NCI-H82 (cell line): ENCODE measurements at places on chromosomes 16 and 17.

DNA sequence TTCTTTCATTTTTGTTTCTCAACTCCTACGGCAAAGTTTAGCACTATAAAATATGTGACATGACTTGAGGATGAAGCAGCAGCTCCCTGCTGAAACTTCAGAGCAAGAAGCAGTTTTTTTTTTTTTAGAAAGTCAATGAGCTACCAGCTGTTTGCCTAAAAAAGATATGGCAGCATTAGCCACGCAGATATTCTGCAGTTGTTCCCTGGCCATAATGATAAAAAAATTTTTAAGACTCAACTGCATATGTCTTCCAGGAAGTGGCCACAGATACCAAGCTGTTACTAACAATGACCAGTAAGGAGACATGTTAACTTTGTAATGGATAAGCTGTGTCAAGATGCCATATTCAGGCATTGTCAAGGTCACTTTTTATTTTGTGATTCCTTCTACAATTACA, 319.6 kb upstream of the CDH11 start:
- no peak for DNase-seq

GRCh38 chr16:78292844-78293380, 193.5 kb downstream of the WWOX start:
- DNase-seq: peak; percentile 84

GRCh38 chr17:77765292-77765691, 193.2 kb upstream of the TNRC6C start:
- no peak for DNase-seq

DNA sequence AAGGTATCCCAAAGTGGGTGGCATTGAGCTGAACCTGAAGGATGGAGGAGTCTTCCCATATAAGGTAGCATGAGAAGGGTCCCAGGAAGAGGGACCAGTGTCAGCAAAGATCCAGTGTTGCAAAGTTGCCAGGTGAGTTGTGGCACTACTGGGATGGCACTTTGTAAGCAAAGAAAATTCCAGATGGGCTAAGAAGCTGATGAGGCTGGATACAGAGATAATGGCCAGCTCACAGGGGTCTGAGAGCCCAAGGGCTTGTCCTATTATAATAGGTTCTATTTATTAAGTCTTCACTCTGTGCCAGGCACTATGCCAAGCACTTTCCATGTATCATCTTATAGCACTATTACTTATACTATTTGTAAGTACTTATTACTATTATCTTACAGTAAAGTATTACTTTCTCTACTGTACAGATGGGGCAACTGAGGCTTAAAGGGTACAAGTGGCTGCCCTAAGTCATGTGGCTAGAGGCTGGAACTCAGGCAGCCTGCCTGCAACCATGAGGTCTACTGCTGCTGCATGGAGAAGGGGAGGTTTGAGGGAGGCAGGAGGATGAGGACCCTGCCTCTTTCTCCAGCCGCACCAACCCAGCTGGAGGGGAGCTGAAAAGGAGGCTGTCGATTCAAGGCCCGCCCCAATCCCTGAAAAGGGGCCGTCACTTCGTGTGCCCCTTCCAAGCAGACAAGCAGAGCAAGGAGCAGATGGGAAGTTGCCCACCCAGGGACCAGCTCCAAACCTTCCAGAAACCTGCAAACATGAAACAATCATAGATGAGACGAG, 86.5 kb downstream of the C16orf78 start:
- no peak for DNase-seq

DNA sequence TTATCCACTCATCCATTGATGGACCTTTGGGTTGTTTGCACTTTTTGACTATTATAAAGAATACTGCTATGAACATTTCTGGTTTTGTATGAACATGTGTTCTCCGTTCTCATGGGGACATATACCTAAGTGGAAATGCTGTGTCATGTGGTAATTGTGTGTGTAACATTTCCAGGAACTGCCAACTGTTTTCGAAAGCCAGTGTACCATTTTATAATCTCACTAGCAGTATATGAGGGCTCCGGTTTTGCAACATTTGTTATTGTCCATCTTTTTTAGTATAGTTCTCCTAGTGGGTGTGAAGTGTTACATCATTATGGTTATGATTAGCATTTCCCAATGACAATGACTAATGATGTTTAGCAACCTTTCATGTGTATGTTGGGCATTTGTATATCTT, 5.1 kb upstream of the TRIM25 start:
- DNase-seq: no peak

GRCh38 chr17:41367426-41368075, 2.1 kb downstream of the KRT33B start:
- DNase-seq: no peak

DNA sequence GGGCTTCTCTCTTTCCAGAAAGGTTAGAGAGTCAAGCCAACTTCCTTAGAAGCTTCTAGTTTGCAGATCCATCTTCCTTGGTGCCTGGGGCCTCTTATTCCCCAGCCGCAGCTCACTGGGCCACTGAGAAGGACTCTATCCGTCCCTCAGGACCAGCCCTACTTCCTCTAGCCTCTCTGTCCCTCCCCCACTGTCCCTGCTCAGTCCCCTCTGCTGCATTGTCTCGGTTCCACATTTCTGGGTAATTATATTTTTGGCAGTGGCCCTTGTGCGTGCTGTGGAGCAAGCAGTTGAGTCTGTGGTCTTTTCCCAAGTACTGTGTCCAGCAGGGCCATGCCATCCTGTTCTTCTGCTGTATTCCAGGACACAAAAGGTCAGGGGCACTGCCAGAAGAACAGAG, 17.8 kb downstream of the IRX3 start:
- DNase-seq: no peak

DNA sequence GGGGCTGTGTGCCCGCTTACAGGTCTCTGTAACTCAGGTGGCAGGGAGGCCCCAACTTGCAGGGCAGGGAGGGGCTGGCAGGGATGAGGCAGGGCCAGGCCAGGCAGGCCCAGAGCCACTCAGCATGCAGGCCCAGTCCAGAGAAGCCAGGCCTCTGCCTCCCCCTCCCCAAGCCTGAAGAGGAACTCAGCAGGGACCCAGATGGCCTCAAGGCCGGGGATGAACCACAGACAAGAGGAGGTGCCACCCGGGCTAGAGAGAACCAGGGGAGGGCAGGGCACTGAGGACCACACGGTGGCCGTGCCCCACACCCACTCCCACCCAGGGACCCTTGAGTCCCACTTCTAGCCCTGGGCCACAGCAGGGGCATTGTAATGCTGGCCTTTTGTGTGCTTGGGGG, 29.8 kb upstream of the EIF1 start:
- no peak for DNase-seq

DNA sequence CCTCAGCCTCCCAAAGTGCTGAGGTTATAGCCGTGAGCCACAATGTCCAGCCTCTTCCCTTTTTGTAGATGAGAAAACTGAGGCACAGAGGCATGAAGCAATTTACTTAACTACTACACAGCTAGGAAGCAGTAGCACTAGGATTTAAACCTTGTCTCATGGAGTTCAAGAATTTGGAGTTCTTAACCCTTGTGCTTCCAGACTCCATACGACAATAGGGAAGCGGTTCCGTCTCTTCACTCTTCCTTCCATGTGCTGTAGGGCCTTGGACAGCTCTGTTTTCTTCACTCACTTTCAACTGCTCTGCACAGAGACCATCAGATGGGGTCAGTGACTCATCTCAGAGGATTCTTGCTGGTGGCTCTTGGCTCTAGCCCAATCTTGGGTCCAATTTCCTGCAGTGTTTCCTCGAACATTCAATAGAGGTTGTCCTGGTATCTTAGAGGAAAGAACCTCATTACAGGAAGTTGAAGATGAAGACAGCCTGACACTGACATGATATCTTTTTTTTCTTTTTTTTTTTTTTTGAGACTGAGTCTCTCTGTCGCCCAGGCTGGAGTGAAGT, 19.3 kb downstream of the ITGAL start:
- DNase-seq: no peak

DNA sequence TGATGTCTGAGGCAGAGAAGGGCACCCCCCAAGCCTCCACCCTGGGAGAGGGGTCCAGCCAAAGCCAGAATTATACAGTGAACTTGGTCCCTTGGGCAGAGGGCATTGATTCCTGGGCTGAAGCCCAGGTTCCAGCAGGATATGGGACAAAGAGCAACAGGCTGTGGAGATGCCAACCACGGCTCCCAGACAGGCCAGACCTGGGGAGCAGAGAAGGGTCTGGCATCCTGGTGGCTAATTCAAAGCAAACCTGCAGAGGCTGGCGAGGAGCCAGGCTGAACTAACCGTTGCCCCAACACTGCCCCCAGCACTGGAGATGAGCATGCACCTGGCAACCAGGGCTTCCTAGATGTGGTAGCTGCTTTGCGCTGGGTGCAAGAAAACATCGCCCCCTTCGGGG, 3.0 kb downstream of the CES3 start:
- no peak for DNase-seq

DNA sequence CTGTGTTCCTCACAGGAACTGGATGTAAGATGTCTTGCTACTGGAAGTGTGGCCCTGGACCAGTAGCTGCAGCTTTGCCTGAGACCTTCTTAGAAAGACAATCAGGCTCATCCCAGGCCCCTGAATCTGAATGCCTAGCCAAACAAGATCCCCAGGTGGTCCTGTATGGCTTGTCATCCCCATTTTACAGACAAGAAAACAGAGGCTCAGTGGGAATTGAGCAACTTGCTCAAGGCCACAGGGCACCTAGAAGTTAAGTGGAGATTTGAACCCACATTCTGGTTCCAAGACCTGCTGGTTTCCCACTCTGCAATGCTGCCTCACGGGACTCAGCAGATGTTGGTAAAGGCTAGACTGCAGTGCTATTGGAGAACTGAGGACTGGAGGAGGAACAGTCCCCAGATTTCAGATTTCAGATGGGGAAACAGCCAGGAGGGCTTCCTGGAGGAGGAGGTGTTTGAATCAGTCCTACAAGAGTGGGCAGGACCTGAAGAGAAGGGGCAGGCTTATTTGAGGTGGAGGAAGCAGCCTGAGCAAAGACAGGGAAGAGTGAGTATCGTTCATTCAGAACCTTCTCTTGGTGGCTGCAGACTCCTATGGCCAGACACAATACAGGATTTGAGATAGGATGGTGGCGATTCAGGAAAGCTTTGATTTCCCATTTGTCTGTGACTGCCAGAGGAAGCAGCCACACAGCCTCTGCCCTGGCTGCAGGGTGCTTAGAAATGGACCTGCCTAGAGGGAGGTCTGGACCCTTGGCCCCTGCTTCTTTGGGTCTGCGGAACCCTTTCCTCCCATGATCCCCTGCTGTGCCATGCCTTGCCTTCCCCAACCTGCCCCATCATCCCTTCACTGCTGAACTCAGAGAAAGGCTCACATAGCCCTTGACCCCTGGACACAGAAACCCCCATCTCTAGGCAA, 233.4 kb upstream of the NLRP1 start:
- DNase-seq: no peak

DNA sequence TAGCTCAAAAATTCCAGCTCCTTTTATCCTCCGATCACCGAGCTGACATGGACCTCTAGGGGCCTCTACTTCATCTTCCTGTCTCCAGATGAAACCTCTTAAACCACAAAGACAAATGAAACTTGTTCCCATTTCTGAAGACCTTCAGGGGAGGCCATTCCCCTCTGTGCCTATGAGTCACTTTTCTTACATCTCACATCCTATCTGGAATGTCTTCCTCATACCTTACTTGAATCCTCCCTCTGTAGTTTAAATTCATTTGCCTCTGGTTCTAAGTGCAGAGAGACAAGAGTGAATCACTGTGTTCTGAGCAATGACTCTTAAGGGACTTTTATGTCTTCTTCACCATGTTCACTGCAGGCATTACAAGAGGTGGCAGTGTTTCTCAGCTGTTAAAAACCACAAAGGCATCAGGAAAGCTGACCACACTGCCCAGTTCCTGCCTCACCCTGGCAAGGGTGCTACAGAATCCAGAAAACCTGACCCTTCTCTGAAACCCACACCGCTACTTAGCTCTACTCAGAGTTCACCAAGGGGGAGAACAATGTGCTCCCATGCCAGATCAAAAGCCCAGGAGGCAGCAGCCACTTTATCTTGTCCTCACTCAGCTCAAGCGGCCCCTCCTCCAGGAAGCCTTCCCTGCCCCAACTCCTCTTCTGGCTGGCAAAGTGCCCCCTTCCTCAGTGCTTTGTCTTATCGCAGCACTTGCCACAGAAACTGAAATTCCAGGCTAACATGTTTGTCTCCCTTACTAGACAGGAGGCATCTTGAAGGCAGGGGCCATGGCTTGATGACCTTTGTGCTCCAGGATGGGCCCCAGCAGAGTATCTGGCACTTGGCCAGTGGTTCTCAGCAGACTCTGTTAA, 6.4 kb downstream of the CUEDC1 start:
- DNase-seq: no peak

DNA sequence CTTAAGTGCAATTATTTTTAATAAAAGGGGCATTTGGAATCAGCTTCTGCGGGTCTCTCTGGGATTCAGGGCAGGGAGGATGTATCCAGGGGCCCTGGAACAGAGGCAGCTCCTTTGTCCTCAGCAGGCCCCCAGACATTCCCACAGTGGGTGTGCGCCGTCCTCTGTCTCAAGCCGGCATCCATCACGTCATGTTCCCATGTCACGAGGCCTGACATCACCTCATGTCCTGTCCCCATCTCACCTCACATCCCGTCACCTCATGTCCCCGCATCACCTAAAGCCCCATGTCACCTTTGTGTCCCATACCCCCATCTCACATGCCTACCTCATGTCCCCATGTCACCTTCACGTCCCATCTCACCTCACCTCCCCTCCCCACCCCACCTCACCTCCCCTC, 18.5 kb downstream of the GAA start:
- peak; percentile 43 for DNase-seq

DNA sequence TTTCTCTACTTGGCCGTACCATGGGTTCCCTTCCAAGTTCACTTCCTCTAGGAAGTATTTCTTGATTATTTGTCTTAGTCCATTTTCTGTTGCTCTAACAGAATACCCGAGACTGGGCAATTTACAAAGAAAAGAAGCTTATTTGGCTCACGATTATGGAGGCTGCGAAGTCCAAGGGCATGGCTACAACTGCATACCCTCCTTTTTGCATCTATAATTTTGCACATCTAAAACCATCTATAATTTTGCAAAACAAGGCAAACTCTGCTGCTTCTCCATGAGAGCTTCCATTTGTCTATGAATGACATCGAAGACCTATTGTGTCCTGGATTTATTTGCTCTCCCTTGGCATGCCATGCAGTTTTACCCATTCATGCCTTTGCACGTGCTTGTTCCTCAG, 27.6 kb upstream of the RGS9 start:
- DNase-seq: no peak

- DNase-seq: no peak
Measured at GRCh38 chr16:19710191-19710908, 7.7 kb downstream of the KNOP1 start.

- DNase-seq: no peak
Measured at GRCh38 chr17:55246583-55246982, 18.2 kb upstream of the HLF start.

DNA sequence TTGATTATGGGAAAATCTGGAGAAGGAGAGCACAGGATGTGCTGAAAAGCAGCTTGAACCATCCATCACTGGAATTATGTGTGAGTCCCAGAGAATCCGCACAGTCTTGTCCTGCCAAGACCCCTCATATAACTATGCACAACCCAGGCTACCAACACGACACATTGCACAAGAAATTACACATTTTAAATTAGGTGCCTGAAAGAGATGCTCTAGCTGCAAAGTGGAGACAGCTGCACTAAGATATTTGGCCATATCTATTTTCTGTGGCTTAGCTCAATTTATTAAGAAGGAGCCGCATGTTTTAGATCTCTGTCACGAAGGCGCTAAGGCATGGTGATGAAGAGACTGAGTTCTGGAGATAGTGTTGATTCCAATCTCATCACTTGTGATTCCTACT, 1308.4 kb downstream of the CDH8 start:
- DNase-seq: no peak

- DNase-seq: no peak
Measured at GRCh38 chr16:19507867-19508266, 14.0 kb downstream of the GDE1 start.
